Kidney (tissue), 22 donors: ENCODE measurements at places on chromosomes 2 and 18. TPM values are rescaled to one million over a fixed set of nuclear protein-coding genes. Genes with fewer than 3 reads are reported as not detected.

DNA sequence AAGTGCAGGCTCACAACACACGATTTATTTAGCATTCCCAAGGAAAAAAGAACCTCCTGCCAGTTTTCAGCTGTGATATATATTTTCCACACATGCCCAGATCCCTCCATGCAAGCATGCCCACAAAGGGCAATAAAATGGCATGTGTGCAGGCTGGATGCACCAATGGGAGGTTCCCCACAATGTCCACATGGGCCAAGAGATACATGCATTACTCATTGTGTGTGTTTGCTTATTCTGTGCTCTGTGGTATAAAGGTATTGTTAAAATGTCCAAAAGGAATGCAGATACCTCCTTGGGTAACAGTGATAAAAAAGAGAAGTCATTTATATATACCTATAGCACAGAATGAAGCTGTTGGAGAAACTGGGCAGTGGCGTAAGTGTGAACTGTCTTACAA, 207.4 kb downstream of the FHOD3 start:
- H3K27ac ChIP-seq = no peak overlapping the region
- no peak overlapping the region for H3K4me3 ChIP-seq
- H3K27me3 ChIP-seq = no peaks in the 10 kb centered on the region

DNA sequence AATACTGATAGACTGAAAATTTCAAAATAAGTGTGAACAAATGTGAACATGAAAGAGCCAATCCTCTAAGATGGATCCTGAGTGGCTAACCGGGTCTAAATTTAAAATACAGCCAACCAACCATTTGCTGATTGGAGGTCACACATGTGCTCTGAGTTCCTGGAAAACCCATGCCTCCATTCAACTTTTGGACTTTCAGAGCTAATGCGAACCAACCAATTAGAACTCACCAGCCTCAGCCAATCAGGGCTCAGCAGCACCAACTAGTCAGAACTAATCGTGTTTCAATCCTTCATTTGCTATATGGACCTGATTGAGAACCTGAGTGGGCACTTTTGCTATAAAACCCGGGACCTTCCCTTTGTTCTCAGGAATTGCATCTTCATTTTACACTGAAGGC, 111.5 kb downstream of the MEP1B start:
- H3K27me3 ChIP-seq = no peaks in the 10 kb centered on the region
- no peaks in the 10 kb centered on the region for H3K4me1 ChIP-seq
- H3K4me3 ChIP-seq = no peak overlapping the region
- no peak overlapping the region for H3K27ac ChIP-seq

MRO gene
- 6.9 TPM for polyA plus RNA-seq

IL1RL1 gene
- polyA plus RNA-seq = 102 TPM

KLHL29 gene
- 1.5 TPM for polyA plus RNA-seq

DNA sequence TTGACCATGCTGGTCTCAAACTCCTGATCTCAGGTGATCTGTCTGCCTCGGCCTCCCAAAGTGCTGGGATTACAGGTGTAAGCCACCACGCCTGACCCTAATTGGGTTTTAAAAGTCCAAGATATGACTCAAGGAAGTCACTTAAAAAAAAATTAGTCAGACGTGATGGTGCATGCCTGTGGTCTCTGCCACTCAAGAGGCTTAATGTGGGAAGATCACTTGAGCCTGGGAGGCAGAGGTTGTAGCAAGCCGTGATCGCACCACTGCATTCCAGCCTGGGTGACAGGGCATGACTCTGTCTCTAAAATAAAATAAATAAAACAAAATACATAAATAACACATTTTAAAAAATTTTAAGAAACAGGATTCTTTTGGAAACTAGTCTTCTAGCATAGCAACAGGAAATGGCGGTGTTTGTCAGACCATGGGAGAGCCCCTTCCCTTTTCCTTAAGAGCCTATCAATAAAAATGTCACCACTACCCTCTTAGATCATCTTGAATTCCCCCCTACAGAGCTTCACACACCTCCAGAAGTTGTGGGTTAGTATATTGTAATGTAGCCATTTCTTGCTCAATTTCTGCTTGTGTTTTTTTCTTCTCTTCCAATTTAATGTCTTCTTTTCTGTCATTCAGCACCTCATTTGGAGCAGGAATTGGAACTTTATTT, 20.1 kb downstream of the SFT2D3 start:
- no peak overlapping the region for H3K27ac ChIP-seq
- no peak overlapping the region for H3K4me3 ChIP-seq
- H3K36me3 ChIP-seq = no peaks in the 10 kb centered on the region
- DNase-seq = no peak
- no peaks in the 10 kb centered on the region for H3K4me1 ChIP-seq

CCDC74A gene
- polyA plus RNA-seq = 10.5 TPM

DNA sequence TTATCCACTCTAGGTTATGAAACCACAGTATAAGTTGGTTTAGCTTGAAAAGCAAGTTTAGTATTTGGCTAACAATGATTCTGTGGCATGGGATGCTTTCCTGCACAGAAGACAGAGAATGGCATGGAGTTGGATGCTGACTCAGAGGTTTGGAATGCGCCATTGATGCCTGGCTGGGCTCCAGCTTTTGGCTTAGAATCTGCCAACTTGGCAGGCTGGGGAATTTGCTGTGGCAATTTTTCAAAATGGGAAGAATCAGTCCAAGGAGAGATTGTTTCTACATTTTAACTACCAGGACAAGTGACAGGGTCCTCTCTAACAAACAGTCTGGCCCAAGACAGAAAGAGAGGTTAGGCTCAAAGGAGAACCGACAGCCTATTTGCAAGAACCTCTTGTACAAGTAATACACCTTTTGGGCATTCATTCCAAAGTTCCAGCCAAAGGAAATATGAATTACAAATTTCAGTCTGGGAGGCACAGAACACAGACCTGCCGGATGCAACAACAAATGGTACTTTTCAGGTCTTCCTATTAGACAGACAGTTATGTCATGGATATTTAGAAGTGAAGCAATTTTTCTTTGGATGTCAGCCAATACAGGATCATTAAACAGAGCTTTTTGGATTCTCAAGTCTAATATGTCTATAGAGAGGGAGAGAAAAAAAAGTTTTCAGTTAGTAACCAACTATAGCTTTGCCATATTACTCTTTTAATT, 1027.7 kb downstream of the TMEM182 start:
- H3K4me1 ChIP-seq = no peaks in the 10 kb centered on the region
- no peak overlapping the region for H3K27ac ChIP-seq
- H3K27me3 ChIP-seq = no peaks in the 10 kb centered on the region
- H3K36me3 ChIP-seq = no peaks in the 10 kb centered on the region
- no peak overlapping the region for H3K4me3 ChIP-seq

GRCh38 chr2:71669628-71670429, 216.5 kb downstream of the DYSF start:
- peak; percentile 5 for DNase-seq
- no peaks in the 10 kb centered on the region for H3K4me1 ChIP-seq
- no peaks in the 10 kb centered on the region for H3K27me3 ChIP-seq
- no peak overlapping the region for H3K4me3 ChIP-seq
- no peak overlapping the region for H3K27ac ChIP-seq

DES gene
- polyA plus RNA-seq = 30.0 TPM

CNGA3 gene
- not detected for polyA plus RNA-seq

TMSB10 gene
- polyA plus RNA-seq = 2,277 TPM

- no peaks in the 10 kb centered on the region for H3K36me3 ChIP-seq
- no peaks in the 10 kb centered on the region for H3K27me3 ChIP-seq
- H3K4me3 ChIP-seq = no peak overlapping the region
Observed at GRCh38 chr2:100064592-100065428, 77.6 kb downstream of the AFF3 start.

- no peaks in the 10 kb centered on the region for H3K4me1 ChIP-seq
- H3K27ac ChIP-seq = no peak overlapping the region
- no peak for DNase-seq
- H3K36me3 ChIP-seq = no peaks in the 10 kb centered on the region
Observed at GRCh38 chr2:18641823-18642222, 52.5 kb upstream of the NT5C1B start.

AGXT gene
- 12.5 TPM for polyA plus RNA-seq

DNA sequence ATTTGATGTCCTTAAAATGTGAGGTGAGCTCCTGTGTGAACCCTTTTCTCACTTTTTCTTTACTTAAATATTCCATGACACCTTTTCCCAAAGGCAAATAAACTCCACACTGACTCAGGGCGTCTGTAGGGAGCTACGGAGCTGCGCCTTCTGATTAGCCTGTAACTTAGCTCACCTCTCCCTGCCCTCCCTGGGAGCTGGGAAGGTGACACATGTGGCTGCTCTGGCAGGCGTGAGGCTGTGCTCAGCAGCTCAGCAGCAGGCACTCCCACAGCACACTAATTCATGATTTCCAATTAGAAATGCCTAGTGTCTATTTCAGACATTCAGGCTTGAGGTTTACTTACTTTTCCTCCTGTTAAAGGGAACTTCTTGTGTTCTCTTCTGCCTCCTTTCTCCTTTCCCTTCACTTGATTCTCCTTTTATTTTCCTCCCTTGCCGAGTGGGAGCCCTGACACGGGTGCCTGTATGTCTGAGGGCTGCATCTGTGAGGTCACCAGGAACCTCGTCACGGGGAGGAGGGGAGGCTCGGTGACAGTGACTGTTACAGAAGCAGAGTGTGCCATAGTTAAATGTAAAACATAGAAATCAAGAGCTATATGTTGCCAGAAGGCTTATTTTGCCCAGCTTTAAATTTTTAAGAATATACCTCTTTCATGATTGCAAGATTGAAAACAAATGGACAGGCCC, 437.1 kb downstream of the DCDC2C start:
- peak; percentile 85 for DNase-seq
- no peaks in the 10 kb centered on the region for H3K4me1 ChIP-seq
- no peak overlapping the region for H3K4me3 ChIP-seq
- H3K27ac ChIP-seq = no peak overlapping the region
- H3K36me3 ChIP-seq = no peaks in the 10 kb centered on the region

DNA sequence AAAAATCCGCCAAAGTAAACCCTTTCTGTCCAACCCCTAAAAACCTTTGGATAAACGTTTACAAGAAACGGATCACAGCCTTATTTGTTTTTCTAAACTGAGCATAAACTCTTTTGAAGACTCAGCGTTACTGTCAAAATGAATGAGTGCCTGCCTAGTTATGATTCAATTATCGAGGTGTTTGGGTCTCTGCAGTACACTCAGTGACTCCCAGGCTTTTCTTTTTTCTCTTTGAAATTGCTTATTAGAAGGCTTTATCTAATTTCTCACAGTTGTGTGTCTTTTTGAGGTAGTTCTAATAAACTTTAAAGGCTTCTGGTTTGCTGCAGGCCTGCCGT, 663 bp downstream of the RHBDD1 start:
- peaks cover 6% of the 10 kb centered on the region for H3K4me1 ChIP-seq
- H3K27ac ChIP-seq = peak overlapping the region; percentile 98
- no peaks in the 10 kb centered on the region for H3K36me3 ChIP-seq
- H3K27me3 ChIP-seq = no peaks in the 10 kb centered on the region
- no peak for DNase-seq

DNA sequence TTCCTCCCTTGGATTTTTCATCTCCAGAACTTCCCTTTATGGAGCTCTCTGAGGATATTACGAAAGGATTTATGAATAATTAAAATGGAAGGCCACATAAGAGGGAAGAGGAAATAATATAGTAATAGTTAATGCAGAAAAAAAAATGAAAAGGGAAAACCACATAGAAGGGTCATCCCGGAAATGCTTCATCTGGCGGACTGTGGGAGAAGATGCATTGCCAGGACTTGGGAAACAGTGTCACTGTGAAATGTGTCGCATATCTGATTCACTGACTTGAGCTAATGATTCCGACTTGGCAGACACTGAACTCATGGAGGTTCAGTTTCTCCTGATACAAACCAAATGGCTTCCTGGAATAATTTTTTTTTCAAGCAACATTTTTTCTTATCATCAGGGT, 129.9 kb upstream of the RMP24 start:
- DNase-seq = no peak
- no peaks in the 10 kb centered on the region for H3K4me1 ChIP-seq
- no peaks in the 10 kb centered on the region for H3K27me3 ChIP-seq

DNA sequence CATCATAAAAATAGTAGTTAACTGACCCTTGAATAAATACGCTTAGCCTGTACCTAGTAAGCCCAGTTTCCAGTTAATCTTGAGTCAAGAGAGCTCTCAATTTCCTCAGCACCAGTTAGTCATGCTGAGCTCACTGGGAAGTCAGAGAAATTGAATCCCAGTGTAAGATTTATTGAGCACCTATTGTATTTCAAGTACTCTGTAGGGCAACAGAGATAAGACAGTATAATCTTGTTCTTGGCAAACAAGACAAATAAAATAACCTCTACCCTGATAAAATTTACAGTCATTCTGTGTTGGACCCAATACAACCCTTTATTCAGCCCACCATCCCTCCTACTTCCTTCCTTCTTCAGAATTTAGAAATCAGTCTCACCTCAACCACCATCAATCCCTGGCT, 71.9 kb upstream of the NRP2 start:
- no peaks in the 10 kb centered on the region for H3K36me3 ChIP-seq
- no peak overlapping the region for H3K27ac ChIP-seq
- no peak overlapping the region for H3K4me3 ChIP-seq
- no peaks in the 10 kb centered on the region for H3K27me3 ChIP-seq
- peaks cover 2% of the 10 kb centered on the region for H3K4me1 ChIP-seq

GRCh38 chr18:28846958-28847357, 670.0 kb upstream of the CDH2 start:
- no peak for DNase-seq
- no peak overlapping the region for H3K27ac ChIP-seq
- no peaks in the 10 kb centered on the region for H3K4me1 ChIP-seq
- H3K36me3 ChIP-seq = no peaks in the 10 kb centered on the region
- no peak overlapping the region for H3K4me3 ChIP-seq

ERFE gene
- 1.6 TPM for polyA plus RNA-seq

GRCh38 chr2:84880395-84880644, 564 bp downstream of the TRABD2A start:
- no peak overlapping the region for H3K27ac ChIP-seq
- H3K36me3 ChIP-seq = no peaks in the 10 kb centered on the region
- peaks cover 7% of the 10 kb centered on the region for H3K4me1 ChIP-seq
- no peak for DNase-seq
- H3K27me3 ChIP-seq = peaks cover 18% of the 10 kb centered on the region

- no peaks in the 10 kb centered on the region for H3K36me3 ChIP-seq
- no peak for DNase-seq
- H3K27me3 ChIP-seq = no peaks in the 10 kb centered on the region
- H3K4me3 ChIP-seq = no peak overlapping the region
Observed at GRCh38 chr18:9403795-9404564, 69.4 kb downstream of the TWSG1 start.

IL36A gene
- not detected for polyA plus RNA-seq

DNA sequence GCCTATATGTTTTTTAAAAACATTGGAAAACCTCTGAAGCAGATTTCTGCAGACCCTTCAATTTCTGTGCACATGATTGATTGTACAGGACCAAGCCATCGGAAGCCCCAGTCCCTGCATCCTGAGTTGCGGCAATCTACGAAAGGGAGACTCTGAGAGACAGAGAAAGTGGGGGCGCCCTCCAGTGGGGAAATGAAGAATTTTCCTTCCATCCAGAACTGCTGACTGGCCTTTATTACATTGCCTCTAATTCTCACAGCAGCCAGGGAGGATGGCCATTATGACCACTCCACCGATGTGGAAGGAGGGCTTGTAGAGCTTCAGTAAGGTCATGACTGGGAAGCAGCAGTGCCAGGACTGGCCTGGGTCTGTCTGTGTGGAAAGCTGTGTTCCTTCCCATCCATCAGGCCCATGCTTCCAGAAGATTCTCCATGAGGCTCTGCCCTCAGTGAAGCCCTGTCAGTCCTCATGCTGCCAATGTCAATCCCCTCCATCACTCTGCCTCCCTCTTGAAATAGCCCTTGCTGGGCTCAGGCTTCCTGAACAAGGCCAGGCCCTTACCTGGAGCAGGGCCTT, 20.0 kb upstream of the RESP18 start:
- no peaks in the 10 kb centered on the region for H3K36me3 ChIP-seq
- no peaks in the 10 kb centered on the region for H3K4me1 ChIP-seq
- no peak overlapping the region for H3K4me3 ChIP-seq
- peak; percentile 52 for DNase-seq
- H3K27ac ChIP-seq = no peak overlapping the region

GRCh38 chr18:77178559-77178958, 46.0 kb upstream of the MBP start:
- H3K27ac ChIP-seq = no peak overlapping the region
- H3K36me3 ChIP-seq = no peaks in the 10 kb centered on the region
- DNase-seq = no peak
- no peaks in the 10 kb centered on the region for H3K27me3 ChIP-seq
- no peak overlapping the region for H3K4me3 ChIP-seq
